ENCODE measurements at places on chromosomes 1 and 21.
A peak's percentile ranks its signal among the peaks of the same experiment; 100 is the strongest.

DNA sequence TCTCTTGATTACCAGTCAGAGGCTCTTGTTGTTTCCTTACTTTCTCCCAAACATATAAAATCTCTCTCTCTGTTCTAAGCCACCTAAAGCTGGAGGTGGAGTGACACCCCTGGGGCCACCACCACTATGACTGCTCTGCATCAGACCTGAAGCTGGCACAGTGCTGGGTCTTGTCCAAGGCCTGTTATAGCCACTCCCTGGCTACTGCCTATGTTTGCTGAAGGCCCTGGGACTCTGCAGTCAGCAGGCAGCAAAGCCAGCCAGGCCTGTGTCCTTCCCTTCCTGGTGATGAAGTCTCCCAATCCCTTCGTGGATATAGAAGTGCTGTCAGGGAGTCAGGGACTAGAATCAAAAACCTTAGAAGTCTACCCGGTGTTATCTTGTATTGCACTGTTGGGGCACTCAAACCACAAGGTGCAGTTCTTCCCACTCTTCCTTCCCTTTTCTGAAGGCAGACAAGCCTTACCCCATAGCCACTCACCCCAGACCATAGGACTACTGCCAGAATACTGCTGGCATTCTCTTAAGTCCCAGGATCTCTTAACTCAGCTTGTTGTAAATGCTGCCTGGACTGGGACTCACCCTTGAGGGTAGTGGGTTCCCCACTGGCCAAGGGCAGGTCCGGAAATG lies 103.1 kb downstream of the RPS6KC1 start:
- H3K4me1 ChIP-seq, result no peaks in the 10 kb centered on the region
- no peaks in the 10 kb centered on the region for H3K36me3 ChIP-seq
- no peaks in the 10 kb centered on the region for H3K27me3 ChIP-seq
- no peak overlapping the region for H3K27ac ChIP-seq

GRCh38 chr1:26602378-26602959 lies 72.9 kb downstream of the RPS6KA1 start:
- H3K27ac ChIP-seq, result no peak overlapping the region
- no peaks in the 10 kb centered on the region for H3K4me1 ChIP-seq
- no peak for DNase-seq
- no peaks in the 10 kb centered on the region for H3K36me3 ChIP-seq
- H3K27me3 ChIP-seq, result no peaks in the 10 kb centered on the region

- no peak for DNase-seq
- no peaks in the 10 kb centered on the region for H3K36me3 ChIP-seq
- no peak overlapping the region for H3K27ac ChIP-seq
- H3K4me3 ChIP-seq, result no peak overlapping the region
- H3K4me1 ChIP-seq, result no peaks in the 10 kb centered on the region
Measured at GRCh38 chr1:59689730-59690129, 125.0 kb upstream of the HOOK1 start.

DNA sequence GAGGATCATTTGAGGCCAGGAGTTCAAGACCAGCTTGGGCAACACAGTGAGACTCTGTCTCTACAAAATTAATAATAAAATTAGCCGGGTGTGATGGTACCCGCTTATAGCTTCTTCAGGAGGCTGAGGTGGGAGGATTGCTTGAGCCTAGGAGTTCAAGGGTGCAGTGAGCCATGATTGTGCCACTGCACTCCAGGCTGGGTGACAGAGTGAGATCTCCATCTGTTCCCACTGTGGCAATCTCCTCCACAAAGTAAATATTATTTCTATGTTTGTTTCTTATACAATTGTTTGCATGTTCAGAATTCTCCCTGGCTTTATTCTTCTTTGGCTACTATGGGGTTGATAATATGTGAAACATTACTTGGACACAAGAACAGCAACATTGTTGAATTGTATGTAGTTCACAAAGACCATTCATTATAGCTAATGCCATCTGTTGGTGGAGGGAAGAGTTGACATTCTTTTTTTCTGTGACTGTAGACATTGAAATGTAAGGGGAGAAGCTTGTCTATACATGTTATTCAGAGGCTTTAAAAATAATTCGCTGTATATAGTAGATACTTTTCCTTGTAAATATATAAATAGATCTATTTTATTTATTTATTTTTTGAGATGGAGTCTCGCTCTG lies 47.8 kb upstream of the SRSF10 start:
- H3K36me3 ChIP-seq, result no peaks in the 10 kb centered on the region
- no peaks in the 10 kb centered on the region for H3K27me3 ChIP-seq
- no peak overlapping the region for H3K27ac ChIP-seq
- H3K4me3 ChIP-seq, result no peak overlapping the region
- H3K4me1 ChIP-seq, result no peaks in the 10 kb centered on the region
- DNase-seq, result no peak

DNA sequence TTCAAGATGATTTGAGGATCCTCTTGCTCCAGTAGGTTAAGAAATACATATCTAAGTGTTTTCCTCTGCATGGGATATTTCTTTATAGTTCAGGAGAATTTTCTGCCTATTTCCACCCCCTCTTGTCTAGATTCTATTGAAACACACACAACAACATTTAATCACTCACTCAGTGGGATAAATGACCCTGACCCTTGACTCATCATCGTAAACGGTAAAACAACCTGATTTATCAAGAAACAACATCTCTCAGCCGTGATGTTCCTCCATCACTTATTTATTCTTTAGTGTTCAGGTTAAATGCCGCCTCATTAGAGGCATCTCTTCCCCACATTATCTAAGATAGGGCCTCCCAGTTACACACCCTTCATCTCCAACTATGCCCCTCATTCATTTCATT lies 208.7 kb upstream of the FMN2 start:
- DNase-seq, result no peak
- H3K4me3 ChIP-seq, result no peak overlapping the region
- H3K36me3 ChIP-seq, result no peaks in the 10 kb centered on the region
- no peak overlapping the region for H3K27ac ChIP-seq
- no peaks in the 10 kb centered on the region for H3K4me1 ChIP-seq

DNA sequence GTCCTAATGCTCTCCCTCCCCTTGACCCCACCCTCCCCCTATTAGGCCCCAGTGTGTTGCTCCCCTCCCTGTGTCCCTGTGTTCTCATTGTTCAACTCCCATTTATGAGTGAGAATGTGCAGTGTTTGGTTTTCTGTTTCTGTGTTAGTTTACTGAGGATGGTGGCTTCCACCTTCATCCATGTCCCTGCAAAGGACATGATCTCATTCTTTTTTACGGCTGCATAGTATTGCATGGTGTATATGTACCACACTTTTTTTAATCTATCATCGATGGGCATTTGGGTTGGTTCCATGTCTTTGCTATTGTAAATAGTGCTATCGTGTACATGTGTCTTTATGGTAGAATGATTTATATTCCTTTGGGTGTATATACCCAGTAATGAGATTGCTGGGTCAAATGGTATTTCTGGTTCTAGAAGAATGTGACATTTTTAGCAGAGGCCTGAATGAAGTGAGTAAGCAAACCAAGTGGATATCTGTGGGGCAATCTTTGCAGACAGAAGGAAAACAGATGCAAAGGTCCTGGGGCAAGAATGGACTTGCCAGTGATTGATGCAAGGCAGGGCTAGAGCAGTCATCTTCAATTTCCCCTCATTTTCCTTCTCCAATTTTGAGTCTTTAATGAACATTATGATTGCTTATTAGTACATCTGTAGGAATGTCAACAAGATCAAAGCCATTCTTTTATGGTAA lies 50.2 kb downstream of the UBE4B start:
- no peak for DNase-seq
- H3K4me1 ChIP-seq, result no peaks in the 10 kb centered on the region
- H3K36me3 ChIP-seq, result no peaks in the 10 kb centered on the region
- H3K27ac ChIP-seq, result no peak overlapping the region
- H3K27me3 ChIP-seq, result no peaks in the 10 kb centered on the region
- H3K4me3 ChIP-seq, result no peak overlapping the region

DNA sequence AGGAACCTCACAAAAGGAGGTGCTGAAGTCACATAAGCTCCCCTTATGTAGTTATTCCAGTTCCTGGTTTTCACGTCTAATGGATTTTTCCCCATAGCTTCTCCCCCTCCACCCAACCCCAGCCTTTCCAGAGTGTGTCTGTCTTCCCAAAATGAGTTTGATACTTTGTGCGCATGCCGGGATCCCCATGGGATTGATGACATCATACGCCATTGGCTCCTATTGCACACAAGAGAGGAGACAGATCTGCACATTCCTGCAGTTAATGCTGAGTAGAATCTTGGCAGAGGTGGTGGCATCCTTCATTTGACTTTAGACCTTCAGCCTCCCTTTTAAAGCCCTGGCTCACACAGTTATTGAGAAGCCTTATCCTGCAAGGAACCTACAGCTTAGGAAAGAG lies 71.4 kb downstream of the DDR2 start:
- H3K27ac ChIP-seq, result no peak overlapping the region
- H3K27me3 ChIP-seq, result no peaks in the 10 kb centered on the region
- DNase-seq, result no peak
- no peaks in the 10 kb centered on the region for H3K36me3 ChIP-seq

DNA sequence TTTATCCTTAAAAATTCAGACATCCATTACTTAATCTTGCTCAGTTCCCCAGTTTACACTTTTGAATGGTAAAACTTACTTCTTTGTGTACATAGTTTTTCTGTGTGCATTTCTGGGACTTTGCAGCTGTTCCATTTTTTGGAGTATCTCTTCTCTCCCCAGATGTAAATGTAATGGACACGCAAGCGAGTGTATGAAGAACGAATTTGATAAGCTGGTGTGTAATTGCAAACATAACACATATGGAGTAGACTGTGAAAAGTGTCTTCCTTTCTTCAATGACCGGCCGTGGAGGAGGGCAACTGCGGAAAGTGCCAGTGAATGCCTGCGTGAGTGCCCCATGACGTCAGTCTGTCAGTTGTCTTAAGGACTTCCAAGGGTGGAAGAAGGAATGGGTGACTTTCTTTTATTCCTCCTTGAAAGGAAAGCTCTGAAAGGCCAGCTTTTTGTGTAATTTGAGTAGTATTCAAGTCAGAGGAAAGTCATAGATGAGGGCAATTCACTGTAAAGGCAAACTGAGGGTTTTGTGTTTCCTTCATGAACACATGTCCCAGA lies 75.7 kb upstream of the LAMC2 start:
- no peak overlapping the region for H3K27ac ChIP-seq
- no peak overlapping the region for H3K4me3 ChIP-seq
- no peak for DNase-seq
- H3K27me3 ChIP-seq, result no peaks in the 10 kb centered on the region
- no peaks in the 10 kb centered on the region for H3K36me3 ChIP-seq

GRCh38 chr1:161261261-161262235 lies 3.0 kb downstream of the PCP4L1 start:
- no peaks in the 10 kb centered on the region for H3K36me3 ChIP-seq
- no peak overlapping the region for H3K27ac ChIP-seq
- H3K4me3 ChIP-seq, result no peak overlapping the region
- H3K4me1 ChIP-seq, result peaks cover 8% of the 10 kb centered on the region
- H3K27me3 ChIP-seq, result peaks cover 21% of the 10 kb centered on the region

GRCh38 chr1:15696956-15697521 lies 12.9 kb downstream of the PLEKHM2 start:
- H3K4me1 ChIP-seq, result no peaks in the 10 kb centered on the region
- DNase-seq, result no peak
- no peaks in the 10 kb centered on the region for H3K27me3 ChIP-seq
- no peak overlapping the region for H3K4me3 ChIP-seq
- no peaks in the 10 kb centered on the region for H3K36me3 ChIP-seq
- H3K27ac ChIP-seq, result no peak overlapping the region

DNA sequence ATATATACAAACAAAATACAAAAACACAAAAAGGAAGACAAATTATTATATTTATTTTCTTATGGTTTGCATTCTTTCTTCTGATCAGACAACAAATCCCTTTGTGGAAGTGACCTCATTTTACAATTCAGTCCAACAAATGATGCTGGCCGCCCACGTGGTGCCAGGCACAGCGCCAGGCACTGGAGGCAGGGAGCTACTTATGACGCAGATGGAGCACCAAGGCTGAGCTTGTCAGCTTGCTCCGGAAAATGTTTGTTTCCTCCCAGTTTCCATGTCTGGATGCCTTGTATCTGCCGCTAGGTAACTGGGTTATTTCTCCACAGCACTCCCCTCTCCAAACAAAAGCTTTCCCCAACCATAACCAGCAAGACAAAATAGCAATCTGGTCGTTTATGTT lies 30.7 kb upstream of the CD34 start:
- H3K36me3 ChIP-seq, result no peaks in the 10 kb centered on the region
- no peak for DNase-seq
- no peak overlapping the region for H3K4me3 ChIP-seq
- no peaks in the 10 kb centered on the region for H3K27me3 ChIP-seq
- no peak overlapping the region for H3K27ac ChIP-seq

- peak overlapping the region; percentile 80 for H3K27ac ChIP-seq
- H3K4me1 ChIP-seq, result peaks cover 6% of the 10 kb centered on the region
- no peaks in the 10 kb centered on the region for H3K27me3 ChIP-seq
Measured at GRCh38 chr1:23168079-23168444, 594 bp downstream of the LUZP1 start.

DNA sequence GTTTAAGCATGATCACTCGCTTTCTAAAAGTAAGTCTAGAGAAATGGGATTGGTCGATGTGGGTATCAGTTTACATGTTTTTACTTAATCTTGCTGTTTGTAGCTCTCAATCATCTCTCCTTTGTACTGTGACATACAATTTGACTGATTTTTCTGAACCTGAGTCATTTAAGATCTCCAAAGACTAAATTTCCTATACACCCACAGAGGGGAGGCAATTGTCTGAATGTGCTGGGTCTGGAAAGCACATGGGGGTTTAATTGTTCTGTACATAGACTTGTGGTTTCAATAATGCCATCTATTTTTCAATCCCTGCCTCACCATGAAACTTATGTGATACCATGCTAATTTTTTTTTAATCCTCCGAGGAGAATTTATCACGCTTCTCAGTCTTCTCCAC lies 65.8 kb downstream of the USP25 start:
- H3K27me3 ChIP-seq, result no peaks in the 10 kb centered on the region
- H3K27ac ChIP-seq, result no peak overlapping the region
- no peaks in the 10 kb centered on the region for H3K36me3 ChIP-seq
- DNase-seq, result no peak

DNA sequence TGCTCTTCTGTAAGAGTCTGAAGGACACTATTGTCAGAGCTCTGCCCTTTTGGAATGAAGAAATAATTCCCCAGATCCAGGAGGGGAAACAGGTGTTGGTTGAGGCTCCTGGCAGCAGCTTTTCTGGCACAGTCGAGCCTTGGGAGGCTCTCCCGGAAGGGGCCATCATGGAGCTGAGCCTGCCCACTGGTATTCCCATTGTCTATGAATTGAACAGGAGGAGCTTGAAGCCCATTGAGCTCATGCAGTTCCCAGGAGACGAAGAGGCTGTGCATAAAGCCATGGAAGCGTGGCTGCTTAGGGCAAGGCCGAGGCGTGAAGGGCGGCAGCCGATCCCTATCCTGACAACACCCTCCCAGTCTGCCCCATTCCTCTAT lies 26.6 kb downstream of the UBE4B start:
- H3K27ac ChIP-seq, result no peak overlapping the region
- no peaks in the 10 kb centered on the region for H3K4me1 ChIP-seq
- H3K36me3 ChIP-seq, result no peaks in the 10 kb centered on the region
- no peaks in the 10 kb centered on the region for H3K27me3 ChIP-seq

GRCh38 chr1:58469476-58469875 lies 77.0 kb downstream of the OMA1 start:
- no peaks in the 10 kb centered on the region for H3K27me3 ChIP-seq
- no peak overlapping the region for H3K4me3 ChIP-seq
- no peak for DNase-seq
- H3K36me3 ChIP-seq, result no peaks in the 10 kb centered on the region
- H3K27ac ChIP-seq, result no peak overlapping the region

- no peaks in the 10 kb centered on the region for H3K36me3 ChIP-seq
- H3K27ac ChIP-seq, result no peak overlapping the region
- peaks cover 2% of the 10 kb centered on the region for H3K27me3 ChIP-seq
- H3K4me3 ChIP-seq, result no peak overlapping the region
- H3K4me1 ChIP-seq, result peaks cover 3% of the 10 kb centered on the region
Measured at GRCh38 chr1:64962441-64962840, 3.9 kb downstream of the JAK1 start.

GRCh38 chr1:54464477-54465146 lies 58.4 kb upstream of the SSBP3 start:
- H3K36me3 ChIP-seq, result no peaks in the 10 kb centered on the region
- H3K27ac ChIP-seq, result peak overlapping the region; percentile 26
- no peaks in the 10 kb centered on the region for H3K27me3 ChIP-seq
- no peak for DNase-seq
- H3K4me1 ChIP-seq, result peaks cover 4% of the 10 kb centered on the region
